ENCODE measurements at places on chromosomes 16 and 17. TPM values are rescaled to one million over a fixed set of nuclear protein-coding genes. Genes with fewer than 3 reads are reported as not detected.

The TP53TG3C gene
- total RNA-seq = not detected

The CA7 gene
- total RNA-seq = not detected

- no peak overlapping the region for H3K27ac ChIP-seq
- no peaks in the 10 kb centered on the region for H3K36me3 ChIP-seq
- no peak for DNase-seq
- H3K27me3 ChIP-seq = no peaks in the 10 kb centered on the region
Measured at GRCh38 chr16:88515925-88516594, 54.1 kb upstream of the ZC3H18 start.

GRCh38 chr17:75704963-75705875 is 16.0 kb upstream of the ITGB4 start:
- H3K4me3 ChIP-seq = no peak overlapping the region
- H3K4me1 ChIP-seq = no peaks in the 10 kb centered on the region
- peaks cover 53% of the 10 kb centered on the region for H3K36me3 ChIP-seq
- no peaks in the 10 kb centered on the region for H3K27me3 ChIP-seq
- no peak overlapping the region for H3K27ac ChIP-seq

DNA sequence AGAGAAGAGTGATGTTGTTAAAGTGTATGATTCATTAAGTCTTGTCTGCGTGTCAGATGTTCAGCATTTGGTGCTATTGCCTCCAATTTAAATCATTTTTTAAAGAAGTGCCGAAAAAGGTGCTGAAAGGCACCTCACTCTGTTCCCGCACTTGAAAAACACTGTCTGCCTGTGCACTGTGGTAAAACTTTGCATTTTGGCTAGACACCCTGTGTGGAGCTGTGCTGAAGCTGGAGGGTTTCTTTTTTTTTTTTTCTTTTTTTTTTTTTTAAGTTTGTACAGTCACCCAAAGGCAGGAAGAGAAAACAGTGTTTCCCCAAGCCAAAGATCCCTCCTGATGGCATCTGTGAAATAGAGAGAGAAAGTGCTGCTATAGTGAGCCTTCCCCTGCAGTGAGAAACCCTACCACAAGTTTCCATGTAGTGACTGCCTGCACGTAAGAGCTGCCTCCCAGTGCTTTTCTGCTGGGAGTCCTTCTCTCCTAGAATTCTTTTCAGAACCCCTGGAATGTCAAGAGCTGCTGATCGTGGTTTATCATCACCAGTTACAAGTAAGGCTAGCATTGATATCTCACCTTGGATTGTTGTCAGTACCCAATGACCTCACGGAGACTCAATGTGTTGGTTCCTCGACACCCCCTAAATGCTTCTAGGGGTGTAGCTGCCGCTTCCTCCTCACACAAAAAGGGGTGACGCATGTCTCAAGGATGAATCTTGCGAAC is 116.0 kb upstream of the SOX9 start:
- H3K4me3 ChIP-seq = no peak overlapping the region
- DNase-seq = no peak
- H3K27me3 ChIP-seq = no peaks in the 10 kb centered on the region

DNA sequence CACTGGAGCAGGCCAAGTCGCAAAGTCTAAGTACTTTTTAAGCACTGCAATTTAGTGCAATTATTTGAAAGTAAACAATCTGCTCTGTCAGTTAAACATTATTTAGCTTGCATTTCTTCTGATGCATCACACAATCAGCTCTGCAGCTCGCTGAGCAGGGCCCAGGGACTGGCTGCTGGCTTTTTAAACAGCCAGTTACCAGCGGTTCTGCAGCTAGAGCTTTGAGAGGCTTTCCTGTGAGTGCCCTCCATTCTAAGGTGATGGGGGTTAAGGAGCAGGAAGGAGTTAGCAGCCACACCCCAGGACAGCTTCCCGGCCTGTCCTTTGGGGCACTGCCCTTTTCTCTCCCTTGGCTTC is 154.3 kb downstream of the SALL1 start:
- H3K27me3 ChIP-seq = peaks cover 61% of the 10 kb centered on the region
- H3K4me1 ChIP-seq = no peaks in the 10 kb centered on the region
- no peak for DNase-seq
- H3K4me3 ChIP-seq = no peak overlapping the region

The OR2C1 gene
- total RNA-seq = not detected

- H3K4me3 ChIP-seq = no peak overlapping the region
- DNase-seq = no peak
- H3K36me3 ChIP-seq = no peaks in the 10 kb centered on the region
- no peaks in the 10 kb centered on the region for H3K4me1 ChIP-seq
- peaks cover 12% of the 10 kb centered on the region for H3K27me3 ChIP-seq
Measured at GRCh38 chr16:88298833-88299745, 83.7 kb upstream of the ZNF469 start.

The EPOP gene
- 5.9 TPM for total RNA-seq

The WNK4 gene
- 0.37 TPM for total RNA-seq

DNA sequence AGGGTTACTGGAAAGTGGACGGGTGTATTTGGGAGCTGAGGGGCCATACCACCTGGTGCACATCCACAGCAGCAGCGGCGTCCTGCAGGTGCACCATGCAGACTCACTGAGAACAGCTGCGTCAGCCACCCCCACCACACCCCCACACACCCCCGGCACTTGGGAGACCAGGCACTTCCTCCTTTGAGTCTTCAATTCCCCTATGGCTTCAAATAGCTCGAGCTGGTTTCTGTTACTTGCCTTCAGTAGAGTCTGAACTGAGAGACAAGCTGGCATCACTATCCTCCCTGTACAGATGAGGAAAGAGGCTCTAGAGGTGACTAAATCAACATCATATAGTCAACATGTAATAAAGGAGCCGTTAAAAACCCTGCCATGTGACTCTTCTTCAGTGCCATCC is 15.4 kb downstream of the CUEDC1 start:
- no peak overlapping the region for H3K4me3 ChIP-seq
- peaks cover 66% of the 10 kb centered on the region for H3K4me1 ChIP-seq
- no peaks in the 10 kb centered on the region for H3K27me3 ChIP-seq

GRCh38 chr16:17529982-17530760 is 59.4 kb upstream of the XYLT1 start:
- no peaks in the 10 kb centered on the region for H3K27me3 ChIP-seq
- no peaks in the 10 kb centered on the region for H3K4me1 ChIP-seq
- no peaks in the 10 kb centered on the region for H3K36me3 ChIP-seq
- DNase-seq = no peak
- H3K4me3 ChIP-seq = no peak overlapping the region
- no peak overlapping the region for H3K27ac ChIP-seq

DNA sequence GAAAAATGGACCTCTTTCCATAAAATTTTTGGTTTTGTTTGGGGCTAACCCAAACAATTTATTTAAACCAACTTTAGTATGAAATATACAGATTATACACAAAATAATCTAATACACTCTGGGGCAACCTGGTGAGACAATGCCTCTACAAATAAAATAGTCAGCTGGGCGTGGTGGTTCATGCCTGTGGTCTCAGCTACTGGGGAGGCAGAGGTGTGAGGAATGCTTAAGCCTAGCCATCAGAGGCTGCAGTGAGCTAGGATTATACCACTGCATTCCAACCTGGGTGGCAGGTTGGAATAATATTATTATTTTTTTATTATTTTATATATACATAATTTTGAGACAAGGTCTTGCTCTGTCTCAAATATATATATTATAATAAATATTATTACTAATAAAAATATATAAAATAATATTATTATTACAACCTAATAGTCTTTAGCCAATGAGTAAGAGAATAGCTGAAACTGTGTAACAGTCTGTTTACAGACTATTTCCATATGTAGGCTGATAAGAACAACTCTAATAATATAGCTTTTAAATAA is 50.5 kb downstream of the GLG1 start:
- no peak for DNase-seq
- peaks cover 81% of the 10 kb centered on the region for H3K4me1 ChIP-seq
- no peaks in the 10 kb centered on the region for H3K27me3 ChIP-seq
